ENCODE measurements at places on chromosomes 6 and 20. TPM values are rescaled to one million over a fixed set of nuclear protein-coding genes. Genes with fewer than 3 reads are reported as not detected.

- H3K27ac ChIP-seq: no peak overlapping the region
- H3K4me3 ChIP-seq: no peak overlapping the region
- no peaks in the 10 kb centered on the region for H3K4me1 ChIP-seq
- no peaks in the 10 kb centered on the region for H3K27me3 ChIP-seq
Measured at GRCh38 chr20:56730996-56731395, 101.9 kb downstream of the TFAP2C start.

- no peak overlapping the region for H3K4me3 ChIP-seq
- DNase-seq: no peak
Measured at GRCh38 chr6:1890071-1890470, 280.4 kb downstream of the FOXC1 start.

DNA sequence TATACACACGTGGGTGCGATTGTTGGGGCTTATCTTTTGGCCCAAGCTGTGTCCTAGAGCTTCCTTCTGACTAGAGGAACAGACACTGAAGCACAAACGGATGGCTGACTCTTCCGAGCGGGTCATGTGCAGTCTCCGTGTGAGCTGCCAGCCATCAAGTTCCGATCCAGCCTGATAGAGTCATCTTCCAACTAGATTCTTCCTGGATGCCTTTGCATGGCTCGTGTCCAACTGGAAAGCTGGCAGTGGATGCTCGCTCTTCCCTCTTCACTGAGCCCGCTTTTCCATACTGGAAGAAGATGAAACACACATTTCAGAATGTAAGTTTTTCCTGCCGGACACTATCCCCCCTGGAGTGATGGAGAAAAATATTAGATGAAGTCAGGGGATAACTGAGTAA lies 148.1 kb downstream of the SCML4 start:
- DNase-seq: peak; percentile 79
- peaks cover 14% of the 10 kb centered on the region for H3K4me1 ChIP-seq
- peak overlapping the region; percentile 25 for H3K27ac ChIP-seq

GRCh38 chr20:4812641-4813075 lies 90.9 kb downstream of the PRND start:
- no peak overlapping the region for H3K4me3 ChIP-seq
- DNase-seq: no peak
- H3K27ac ChIP-seq: no peak overlapping the region
- no peaks in the 10 kb centered on the region for H3K27me3 ChIP-seq
- no peaks in the 10 kb centered on the region for H3K36me3 ChIP-seq

- no peaks in the 10 kb centered on the region for H3K36me3 ChIP-seq
- H3K4me3 ChIP-seq: no peak overlapping the region
- H3K4me1 ChIP-seq: peaks cover 32% of the 10 kb centered on the region
- DNase-seq: no peak
Measured at GRCh38 chr6:119145111-119145510, 66.6 kb upstream of the FAM184A start.

MLN gene
- not detected for total RNA-seq

TFAP2D gene
- total RNA-seq: not detected

HAO1 gene
- total RNA-seq: not detected

All from GM23248 (cell line).